ENCODE measurements at places on chromosomes 4 and X.

- DNase-seq: no peak
These were observed 8.5 kb upstream of the ANKRD17 start for GRCh38 chr4:73267050-73267449.

DNA sequence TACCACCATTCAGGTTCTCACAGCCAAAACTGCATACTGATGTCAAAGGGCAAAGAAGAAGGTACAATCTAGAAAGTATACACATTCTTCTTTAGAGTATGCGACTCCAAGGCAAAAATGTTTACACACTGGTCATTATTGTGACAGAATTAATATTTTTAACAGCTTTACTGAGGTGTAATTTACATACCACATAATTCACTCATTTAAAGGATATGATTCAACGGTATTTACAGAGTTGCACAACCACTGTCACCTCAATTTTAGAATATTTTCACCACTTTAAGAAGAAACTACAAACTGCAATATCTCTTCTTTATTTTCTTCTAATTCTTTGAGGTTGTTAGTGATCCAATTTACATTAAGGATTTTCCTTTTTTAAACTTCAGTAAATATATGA is 325.4 kb upstream of the SMIM31 start:
- no peak for DNase-seq

DNA sequence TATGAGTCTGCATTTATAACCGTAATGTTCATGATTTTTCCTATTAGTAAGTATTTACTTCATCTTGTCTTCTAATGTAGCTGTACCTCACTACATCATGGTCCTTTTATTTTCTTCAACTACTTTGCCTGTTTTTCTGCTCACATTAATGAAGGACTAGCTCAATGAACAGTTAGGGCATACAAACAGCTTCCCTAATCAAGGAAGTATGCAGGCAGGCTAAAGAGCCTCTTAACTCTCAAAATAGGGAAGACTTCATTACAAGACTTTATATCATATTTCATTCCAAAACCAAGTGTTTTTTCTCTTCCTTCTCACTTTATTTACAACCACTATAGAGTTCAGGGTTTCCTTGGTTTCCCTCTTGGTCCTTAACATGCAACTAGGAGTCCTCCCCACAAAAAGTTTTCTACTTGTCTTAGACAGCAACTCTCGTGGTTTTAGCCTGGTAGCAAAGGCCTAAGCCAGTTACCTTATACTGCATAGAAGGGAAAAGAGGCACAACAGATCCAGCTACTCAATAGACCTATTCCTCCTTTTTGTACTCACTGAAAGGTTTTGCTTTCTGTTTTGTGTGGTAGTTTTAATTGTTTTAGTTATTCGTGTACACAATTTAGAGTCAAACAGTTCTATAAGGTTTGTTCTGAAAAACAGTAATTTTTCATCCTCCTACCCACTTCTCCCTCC is 40.8 kb downstream of the SMIM14 start:
- no peak for DNase-seq

- peak; percentile 85 for DNase-seq
These were observed 64.7 kb downstream of the TBC1D14 start for GRCh38 chr4:6974138-6974848.
